ENCODE measurements at places on chromosomes 1 and 21.
A peak's percentile ranks its signal among the peaks of the same experiment; 100 is the strongest.

GRCh38 chr1:219834314-219834917 is 93.9 kb downstream of the SLC30A10 start:
- no peak for DNase-seq

- peak; percentile 93 for DNase-seq
These were observed 500.3 kb upstream of the C1orf87 start for GRCh38 chr1:60573726-60574409.

GRCh38 chr1:221994939-221995338 is 253.1 kb upstream of the DUSP10 start:
- peak; percentile 46 for DNase-seq

DNA sequence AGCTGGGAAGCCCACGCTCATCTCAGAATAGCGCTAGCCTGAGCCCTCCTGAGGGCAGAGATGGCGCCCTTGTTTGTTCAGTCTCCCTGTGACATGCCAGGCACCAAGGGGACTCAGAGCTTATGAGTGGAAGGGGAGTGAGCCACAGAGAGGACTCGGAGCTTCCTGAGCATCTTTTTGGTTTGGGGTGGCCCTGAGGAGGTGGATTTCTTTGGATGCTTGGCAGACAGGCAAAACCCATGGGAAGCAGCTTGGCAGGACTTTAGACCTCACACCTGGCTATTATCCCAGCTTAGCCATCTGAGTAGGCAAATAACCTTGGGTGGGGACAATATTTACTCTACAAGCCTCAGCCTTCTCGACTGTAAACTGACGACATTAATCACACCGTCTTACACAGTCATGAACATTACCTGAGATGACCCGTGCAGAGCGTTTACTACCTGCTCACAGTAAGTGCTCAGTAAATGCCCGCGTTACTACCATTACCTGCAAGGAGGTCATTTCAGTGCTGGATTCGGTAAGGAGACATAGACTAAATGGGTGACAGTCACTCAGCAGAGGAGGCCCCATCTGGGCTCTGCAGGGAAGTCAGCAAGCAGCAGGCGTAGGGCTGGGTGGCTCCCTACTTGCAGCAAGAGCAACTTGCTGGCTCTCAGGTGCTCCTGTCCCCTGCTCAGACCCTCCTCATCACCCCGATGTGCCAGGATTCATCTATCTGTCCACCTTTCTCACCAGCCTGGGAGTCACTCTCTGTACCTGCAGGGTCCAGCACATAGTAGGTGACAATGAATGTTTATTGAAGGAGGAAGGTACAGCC is 54.9 kb downstream of the KLHDC7A start:
- no peak for DNase-seq

- no peak for DNase-seq
These were observed 55.4 kb downstream of the NPHP4 start for GRCh38 chr1:5936621-5937372.

GRCh38 chr1:21338573-21339355 is 48.5 kb upstream of the ECE1 start:
- no peak for DNase-seq

DNA sequence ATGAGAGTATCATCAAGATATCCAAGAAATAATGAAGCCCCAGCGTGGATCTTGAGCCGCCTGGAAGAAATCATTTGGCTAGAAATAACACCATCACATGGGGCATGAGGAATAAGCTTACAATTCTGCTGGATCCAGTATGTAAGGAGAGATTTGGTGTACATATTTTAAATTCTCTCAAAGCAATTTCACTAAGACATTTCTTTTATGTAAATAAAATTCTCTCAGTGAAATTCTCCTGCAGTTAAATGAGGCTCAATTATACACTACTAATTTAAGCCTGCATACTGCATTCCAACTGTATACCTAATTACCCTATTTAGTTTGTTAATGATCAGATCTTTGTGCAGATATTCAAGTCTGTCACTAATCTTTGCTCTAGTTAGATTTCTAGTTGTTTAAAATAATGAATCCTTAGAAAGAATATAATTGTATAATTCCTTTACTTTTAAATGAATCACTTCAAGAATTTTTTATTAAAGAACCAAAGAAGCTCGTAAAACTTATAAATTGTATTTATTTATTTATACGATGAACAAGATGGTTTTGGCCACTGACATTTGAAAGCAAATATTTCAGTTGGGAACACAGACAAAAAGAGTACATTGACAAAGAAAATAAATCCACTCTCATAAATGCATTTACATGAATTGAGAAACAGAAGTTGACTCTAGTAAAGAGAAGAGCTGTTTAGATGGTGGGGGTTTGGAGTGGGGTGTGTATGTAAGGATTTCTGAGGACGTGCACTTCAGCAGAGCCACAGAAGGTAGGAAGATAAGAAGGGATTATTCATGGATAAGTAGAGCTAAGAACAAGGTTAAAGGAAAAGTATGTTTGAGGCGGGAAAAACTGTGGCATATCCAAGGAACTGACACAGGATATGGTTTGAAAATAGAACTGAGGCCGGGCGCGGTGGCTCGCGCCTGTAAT is 466.8 kb downstream of the DSCAM start:
- no peak for DNase-seq

All from epithelial cell of esophagus (primary cell).